ENCODE measurements at places on chromosomes 16 and 17. TPM values are rescaled to one million over a fixed set of nuclear protein-coding genes. Genes with fewer than 3 reads are reported as not detected.

DNA sequence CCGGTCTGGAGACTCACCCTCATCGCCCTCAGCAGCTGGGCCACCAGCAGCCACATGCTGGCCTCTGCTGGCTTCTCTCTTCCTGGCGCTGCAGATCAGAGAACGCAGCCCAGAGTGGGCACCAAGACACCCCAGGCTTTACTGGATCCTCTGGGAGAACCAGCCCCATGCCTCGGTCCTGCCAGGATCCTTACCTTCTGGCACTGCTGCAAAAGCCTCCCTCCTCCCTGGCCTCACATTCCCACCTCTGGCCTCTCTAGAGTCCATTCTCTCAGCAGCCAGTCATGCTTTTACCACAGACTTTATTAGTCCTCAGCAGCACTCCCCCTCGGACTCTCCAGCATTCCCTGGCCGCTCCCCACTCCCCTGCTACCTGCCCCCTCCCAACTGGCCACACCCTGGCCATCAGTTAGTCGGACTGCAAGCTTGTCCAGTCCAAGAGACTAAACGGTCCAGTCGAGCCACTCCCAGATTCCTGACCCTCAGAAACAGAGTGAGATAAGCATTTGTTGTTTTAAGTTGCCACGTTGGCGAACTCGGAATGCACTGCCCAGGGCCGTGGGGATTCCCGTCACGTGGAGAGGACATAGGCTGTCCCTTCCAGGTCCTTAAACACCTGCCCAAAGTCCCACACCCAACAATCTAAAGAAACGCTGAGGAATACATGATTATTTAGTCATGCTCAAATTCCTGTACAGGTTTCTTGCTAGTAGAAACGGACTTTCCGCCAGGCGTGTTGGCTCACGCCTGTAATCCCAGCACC is 5.9 kb upstream of the SPG7 start:
- no peak for DNase-seq

DNA sequence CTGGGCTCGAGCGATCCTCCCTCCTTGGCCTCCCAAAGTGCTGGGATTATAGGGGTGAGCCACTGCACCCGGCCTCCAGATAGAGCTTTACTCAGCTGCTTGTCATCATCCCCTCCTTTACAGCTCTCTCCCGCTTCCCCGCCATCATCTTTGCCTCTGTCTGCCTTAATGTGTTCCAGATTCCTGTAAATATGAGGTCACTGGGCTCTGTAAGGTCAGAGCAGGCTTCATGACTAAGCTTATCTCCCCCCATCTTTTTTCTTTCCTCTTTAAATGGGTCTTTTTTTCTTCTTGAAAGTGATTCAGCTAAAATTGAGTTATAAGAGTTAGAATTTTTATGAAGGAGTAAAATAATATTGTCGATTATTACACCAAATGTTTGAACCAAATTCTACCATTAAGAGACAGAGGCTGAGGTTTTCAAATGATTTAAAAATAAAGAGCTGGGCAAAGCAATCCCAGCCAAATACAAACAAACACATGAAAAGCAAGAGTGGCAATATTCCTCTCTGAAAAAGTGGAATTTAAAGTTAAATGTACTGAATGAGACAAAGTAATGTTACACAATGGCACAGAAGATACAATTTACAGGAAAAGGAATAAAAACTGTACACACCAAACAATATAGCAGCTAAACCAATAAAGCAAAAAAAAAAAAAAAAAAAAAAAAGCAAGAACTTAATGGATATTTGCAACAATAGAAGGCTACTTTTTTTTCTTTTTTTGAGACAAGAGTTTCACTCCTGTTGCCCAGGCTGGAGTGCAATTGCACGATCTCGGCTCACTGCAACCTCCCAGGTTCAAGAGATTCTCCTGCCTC is 62.1 kb downstream of the CRISPLD2 start:
- DNase-seq, result no peak

DNA sequence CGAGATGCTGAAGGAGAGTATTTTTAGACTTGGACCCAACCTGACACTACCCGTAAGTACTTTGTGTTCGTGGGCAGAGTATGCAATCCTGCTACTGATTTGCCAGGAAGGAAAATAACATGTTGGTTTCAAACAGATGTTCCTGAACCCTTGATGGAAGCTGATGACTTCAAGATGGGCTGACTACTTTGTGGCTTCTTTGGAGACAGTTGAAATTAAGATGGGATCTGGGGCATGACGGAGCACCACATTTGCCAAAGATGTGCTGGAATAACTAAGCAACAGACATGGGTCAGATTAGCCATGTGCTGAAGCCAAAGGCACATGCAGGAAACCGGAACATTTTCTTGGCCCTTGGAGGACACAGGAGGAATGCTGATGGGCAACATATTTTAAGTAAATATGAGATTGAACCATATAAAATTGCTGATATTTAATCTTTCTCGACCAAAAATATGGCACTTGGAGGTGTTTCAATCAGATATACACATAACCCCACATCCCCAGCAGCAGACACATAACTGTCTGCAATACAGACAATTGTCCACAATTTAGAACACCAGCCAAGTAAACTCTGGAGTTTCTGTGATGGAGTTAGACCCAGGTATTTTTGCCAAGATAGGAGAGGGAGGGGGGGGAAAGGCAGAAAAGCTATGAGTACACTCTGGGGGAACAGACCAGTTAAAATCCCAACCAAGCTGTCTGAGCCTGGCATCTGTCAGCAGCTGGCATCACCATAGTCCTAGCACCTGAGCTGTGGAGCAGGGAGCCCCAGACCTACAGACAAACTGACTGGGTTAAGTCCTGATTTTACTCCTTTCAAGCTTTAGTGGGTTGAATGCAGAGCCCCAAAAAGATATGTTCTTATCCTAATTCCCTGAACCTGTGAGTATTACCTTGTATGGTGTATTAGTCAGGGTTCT is 329.4 kb upstream of the CDH5 start:
- DNase-seq, result no peak

GRCh38 chr17:16973760-16974540 is 2.0 kb upstream of the TNFRSF13B start:
- DNase-seq, result no peak

DNA sequence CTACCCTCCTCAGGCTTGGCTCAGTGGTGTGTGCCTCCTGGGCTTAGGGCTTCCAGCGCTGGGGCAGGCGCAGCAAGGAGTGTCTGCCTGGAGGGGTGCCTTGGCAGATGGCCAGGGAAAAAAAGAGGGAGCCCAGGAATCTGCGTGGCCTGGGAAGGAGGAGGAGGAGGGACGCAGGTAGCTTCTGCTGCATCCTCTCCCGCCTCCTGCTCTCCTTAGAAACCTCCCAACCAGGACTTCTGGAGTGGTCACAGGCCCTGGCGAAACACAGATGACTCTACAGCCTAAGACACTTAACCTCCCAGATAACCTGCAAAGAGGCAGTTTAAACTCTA is 7.3 kb upstream of the BCAR1 start:
- no peak for DNase-seq

- no peak for DNase-seq
Observed at GRCh38 chr16:28321700-28322411, 29.5 kb downstream of the SBK1 start.

GRCh38 chr17:57888311-57889216 is 38.7 kb upstream of the MRPS23 start:
- DNase-seq, result no peak

GRCh38 chr17:62657145-62657665 is 29.7 kb downstream of the MRC2 start:
- no peak for DNase-seq

- no peak for DNase-seq
Observed at GRCh38 chr17:82126556-82127314, 28.7 kb upstream of the FASN start.

DNA sequence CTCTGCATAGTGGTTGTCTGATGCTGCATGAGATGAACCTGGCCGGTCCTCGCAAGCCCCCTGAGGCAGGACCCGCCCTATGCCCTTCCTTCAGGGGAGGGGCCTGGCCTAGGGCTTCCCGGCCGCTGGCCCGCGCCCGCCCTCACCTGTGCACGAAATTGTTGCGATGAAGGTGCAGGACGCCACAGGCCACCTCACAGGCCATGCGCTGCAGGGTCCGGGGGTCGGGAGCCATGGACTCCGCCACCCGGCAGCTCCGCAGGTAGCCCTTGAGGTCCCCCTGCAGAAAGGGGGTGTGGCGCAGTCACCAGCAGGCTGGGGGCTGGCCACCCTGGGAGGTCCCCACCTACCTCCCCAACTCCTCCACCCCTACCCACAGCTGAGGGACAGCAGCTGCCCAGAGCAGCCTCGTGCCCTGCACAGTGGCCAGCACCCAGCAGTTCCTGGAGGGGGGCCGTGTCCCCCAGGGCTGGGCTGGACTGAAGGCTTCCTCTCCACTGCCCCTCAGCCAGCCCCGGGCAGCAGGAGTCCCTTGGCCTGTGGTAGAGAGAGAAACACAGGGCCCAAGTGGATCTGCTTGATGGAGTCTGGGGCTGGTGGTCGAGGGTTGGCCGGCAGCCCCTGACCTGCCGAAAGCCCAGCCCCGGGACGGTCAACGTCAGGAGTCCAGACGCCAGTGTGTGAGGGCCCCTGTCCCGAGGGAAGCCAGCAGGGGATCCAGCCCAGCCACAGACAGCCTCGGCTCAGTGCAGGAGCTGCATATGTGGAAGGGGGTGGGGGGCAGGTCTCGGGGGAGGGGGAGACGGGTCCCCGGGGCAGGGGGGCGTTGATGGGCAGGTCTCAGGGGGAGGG is 38.8 kb upstream of the PVALEF start:
- no peak for DNase-seq

GRCh38 chr16:81457326-81458133 is 12.9 kb downstream of the CMIP start:
- no peak for DNase-seq

GRCh38 chr17:34571428-34572130 is 7.8 kb upstream of the TMEM132E start:
- peak; percentile 69 for DNase-seq

FBXW10B gene
- total RNA-seq, result 1.3 TPM

APOBR gene
- 0.09 TPM for total RNA-seq

GRCh38 chr16:6884002-6884401 is 448.6 kb upstream of the RBFOX1 start:
- DNase-seq, result no peak

GRCh38 chr17:60439501-60439900 is 17.2 kb downstream of the CHCT1 start:
- DNase-seq, result no peak

DNA sequence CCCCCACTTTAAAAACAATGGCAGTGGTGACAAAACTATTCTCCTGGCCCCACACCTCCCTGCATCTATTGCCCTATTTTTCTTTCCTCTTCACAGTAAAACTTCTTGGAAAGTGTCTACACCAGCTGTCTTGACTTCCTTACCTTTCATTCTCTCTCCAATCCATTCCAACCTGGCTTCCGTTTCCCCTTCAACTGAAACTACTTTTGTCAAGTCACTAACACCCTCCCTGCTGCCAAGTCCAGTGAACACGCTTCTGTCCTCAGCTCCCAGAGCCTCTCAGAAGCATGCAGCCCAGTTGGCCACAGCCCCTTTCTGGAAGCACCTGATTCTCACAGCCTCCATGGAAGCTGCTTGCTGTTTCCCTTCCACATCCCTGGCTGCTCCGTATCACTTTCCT is 4.0 kb upstream of the SCN4A start:
- DNase-seq, result no peak

GRCh38 chr17:63658366-63658765 is 36.1 kb downstream of the MAP3K3 start:
- DNase-seq, result no peak

GRCh38 chr16:52283018-52283417 is 263.9 kb downstream of the TOX3 start:
- DNase-seq, result no peak

NPIPB13 gene
- total RNA-seq, result 37.1 TPM

ITGB3 gene
- 1.5 TPM for total RNA-seq

ZSWIM7 gene
- total RNA-seq, result 27.0 TPM

DNA sequence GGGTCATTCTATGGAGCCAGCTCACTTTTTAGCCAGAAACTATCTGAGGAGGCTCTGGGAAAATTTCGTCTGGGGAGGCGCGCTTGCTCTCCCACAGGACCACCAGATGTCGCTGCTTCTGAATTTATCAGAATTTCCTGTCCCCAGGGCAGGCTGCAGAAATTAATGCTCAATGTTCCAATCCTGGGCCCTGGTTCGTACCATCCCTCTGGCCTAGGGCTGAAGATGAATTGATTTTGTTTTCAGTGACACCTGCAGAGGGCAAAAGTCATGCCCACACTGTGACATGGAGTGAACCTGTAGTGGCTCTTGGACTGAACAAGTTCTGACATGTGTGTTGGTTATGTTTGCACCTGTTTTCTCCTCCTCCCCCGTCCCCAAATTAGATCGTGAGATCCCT is 482.6 kb downstream of the NPIPA7 start:
- peak; percentile 64 for DNase-seq

GRCh38 chr17:62307196-62307595 is 73.2 kb upstream of the EFCAB3 start:
- DNase-seq, result no peak

DNA sequence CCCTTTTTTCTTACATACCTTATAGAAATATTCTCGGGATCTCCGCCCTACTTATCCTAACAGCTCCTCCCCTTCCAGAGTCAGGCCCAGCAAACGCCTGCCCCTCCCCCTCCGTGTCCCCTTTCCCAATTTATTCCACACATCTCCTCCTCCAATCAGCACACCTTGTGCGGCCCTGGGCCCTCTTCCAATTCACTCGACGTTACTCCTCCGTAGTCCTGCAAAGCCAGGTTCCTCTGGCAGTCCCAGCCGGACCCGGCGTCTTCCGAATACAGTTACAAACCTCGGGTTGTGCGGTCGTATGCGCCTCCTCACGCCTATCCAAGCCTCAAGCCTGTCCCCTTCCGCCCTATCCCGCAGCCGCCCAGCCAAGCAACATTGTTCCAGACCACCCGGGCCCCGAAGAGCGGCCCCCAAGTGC is 677 bp downstream of the CBX1 start:
- DNase-seq, result peak; percentile 79

GRCh38 chr16:49664221-49665215 is 191.4 kb downstream of the ZNF423 start:
- no peak for DNase-seq

Data from mesothelial cell of epicardium (in vitro differentiated cells).